ENCODE measurements at places on chromosomes 2 and 18.
A peak's percentile ranks its signal among the peaks of the same experiment; 100 is the strongest.

DNA sequence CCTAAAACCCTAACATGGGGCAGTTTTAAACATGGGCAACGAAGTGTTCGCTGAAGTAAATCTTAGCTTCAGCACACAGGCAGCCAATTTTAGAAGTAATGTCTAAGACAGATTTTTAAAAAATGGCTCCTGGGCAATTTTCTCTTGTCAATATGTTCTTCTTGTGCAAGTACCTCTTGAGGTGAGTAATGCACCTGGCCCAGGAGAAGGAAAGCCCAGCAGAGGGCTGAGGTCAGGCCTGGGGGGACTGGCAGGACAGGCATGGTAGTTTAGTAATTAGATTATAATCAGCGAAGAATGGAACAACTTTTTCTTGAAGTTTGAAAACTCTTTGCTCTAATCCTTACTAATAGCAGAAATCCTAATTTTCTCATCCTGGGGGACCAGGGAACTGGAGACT is 77.6 kb downstream of the SPRED2 start:
- no peak for DNase-seq

DNA sequence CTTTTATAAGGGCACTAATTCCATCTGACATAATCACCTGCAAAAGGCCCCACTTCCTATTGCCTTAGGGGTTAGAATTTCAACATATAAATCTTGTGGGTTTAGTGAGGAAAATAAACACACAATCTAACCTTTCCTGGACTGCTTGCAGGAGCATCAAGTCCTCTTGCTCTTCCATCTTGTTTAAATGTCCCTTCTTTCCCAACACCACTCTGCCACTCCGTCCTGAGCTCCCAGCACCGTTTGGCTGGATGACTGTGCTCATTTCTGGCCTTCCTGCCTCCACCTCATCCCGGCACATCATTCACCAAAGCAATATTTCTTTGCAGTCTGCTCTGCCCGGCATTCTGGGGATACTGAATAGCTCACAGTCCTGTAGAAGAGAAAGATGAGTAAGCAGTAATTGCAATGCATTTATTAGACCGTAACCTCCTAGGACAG is 247.8 kb downstream of the BCL2 start:
- DNase-seq, result no peak

- DNase-seq, result peak; percentile 48
These were observed 116.0 kb downstream of the PLA2R1 start for GRCh38 chr2:159946326-159946999.

GRCh38 chr2:169080250-169081069 is 11.1 kb downstream of the DHRS9 start:
- DNase-seq, result no peak

GRCh38 chr2:170362313-170362870 is 184.4 kb downstream of the MYO3B start:
- DNase-seq, result no peak

DNA sequence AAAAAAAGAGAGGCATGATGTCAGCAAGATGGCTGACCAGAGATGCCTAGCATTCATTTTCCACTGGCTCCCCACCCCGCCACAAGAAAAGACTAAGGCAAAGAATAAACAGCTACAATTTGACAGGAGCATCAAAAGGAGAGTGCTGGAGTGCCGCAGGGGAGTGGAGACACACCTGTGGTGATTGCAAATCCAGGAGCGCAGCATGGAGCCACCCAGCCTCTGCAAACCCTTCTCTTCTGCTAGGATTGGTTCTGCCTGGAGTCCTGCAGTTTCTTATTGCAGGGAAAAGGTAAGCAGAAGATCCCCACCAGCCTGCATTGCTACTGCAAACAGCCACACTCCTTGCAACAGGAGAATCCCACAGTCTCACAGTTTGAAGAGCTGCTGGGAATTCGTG is 26.1 kb downstream of the BOLL start:
- DNase-seq, result no peak

GRCh38 chr2:62631160-62632085 is 74.1 kb upstream of the EHBP1 start:
- no peak for DNase-seq

- no peak for DNase-seq
These were observed 141.3 kb upstream of the THUMPD2 start for GRCh38 chr2:39920307-39920801.

- no peak for DNase-seq
These were observed 62.3 kb downstream of the SOWAHC start for GRCh38 chr2:109676346-109676902.

GRCh38 chr2:116057538-116057937 is 1615.1 kb downstream of the DPP10 start:
- no peak for DNase-seq

- no peak for DNase-seq
These were observed 85.9 kb upstream of the PMAIP1 start for GRCh38 chr18:59813942-59814341.

DNA sequence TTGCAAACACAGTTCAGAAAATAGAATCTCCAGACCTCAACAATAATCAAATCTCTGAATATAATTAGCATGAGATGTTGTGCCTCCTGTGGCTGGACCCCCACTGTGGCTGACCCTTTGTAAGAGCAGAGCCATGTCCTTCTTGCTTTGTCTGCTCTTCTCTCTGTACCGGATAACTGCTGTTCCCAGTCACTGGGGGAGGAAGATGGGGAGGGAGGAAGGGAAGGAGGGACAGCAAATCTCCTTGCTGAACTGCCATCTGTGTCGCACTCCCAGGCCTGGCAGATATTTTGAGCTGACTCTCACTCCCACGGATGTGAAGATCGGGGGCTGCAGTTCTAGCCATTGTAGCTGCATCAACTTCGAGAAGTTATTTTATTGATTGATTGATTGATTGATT is 319.0 kb upstream of the CXCR4 start:
- DNase-seq, result no peak
